Testis (tissue), 5 donors: ENCODE measurements at places on chromosomes 2 and 18. TPM values are rescaled to one million over a fixed set of nuclear protein-coding genes. Genes with fewer than 3 reads are reported as not detected.

The EHD3 gene
- 3.5 TPM for polyA plus RNA-seq

The DSC2 gene
- 2.7 TPM for polyA plus RNA-seq

The SCYGR4 gene
- not detected for polyA plus RNA-seq

The ARHGAP25 gene
- polyA plus RNA-seq, result 8.2 TPM

The CCDC74A gene
- polyA plus RNA-seq, result 124 TPM

The CENPA gene
- 5.8 TPM for polyA plus RNA-seq

The CCL20 gene
- 0.99 TPM for polyA plus RNA-seq

The FSHR gene
- polyA plus RNA-seq, result 8.8 TPM

The MAP3K20 gene
- 25.3 TPM for polyA plus RNA-seq

The AQP12A gene
- not detected for polyA plus RNA-seq

The TGFA gene
- 5.1 TPM for polyA plus RNA-seq

The LIPG gene
- 35.2 TPM for polyA plus RNA-seq

GRCh38 chr2:227818675-227819397 is 5.2 kb downstream of the CCL20 start:
- peak; percentile 14 for DNase-seq

DNA sequence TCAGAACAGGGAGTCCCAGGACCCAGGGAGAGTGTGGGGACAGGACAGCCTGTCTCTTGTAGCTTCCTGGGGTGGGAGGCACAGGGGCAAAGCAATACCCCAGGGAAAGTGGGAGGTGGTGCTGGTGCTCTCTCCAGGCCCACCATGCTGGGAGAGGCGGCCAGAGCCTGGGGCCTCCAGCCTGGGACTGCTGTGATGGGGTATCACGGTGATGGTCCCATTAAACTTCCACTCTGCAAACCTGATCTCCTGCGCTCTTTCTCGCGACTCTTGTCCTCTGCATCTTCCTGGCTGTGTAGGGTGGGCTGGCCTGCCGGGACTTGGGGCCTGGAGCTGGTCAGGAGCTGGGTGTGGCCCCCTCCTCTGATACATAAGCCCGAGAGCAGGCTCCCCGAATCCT is 8.0 kb upstream of the CAPN10 start:
- DNase-seq, result no peak

DNA sequence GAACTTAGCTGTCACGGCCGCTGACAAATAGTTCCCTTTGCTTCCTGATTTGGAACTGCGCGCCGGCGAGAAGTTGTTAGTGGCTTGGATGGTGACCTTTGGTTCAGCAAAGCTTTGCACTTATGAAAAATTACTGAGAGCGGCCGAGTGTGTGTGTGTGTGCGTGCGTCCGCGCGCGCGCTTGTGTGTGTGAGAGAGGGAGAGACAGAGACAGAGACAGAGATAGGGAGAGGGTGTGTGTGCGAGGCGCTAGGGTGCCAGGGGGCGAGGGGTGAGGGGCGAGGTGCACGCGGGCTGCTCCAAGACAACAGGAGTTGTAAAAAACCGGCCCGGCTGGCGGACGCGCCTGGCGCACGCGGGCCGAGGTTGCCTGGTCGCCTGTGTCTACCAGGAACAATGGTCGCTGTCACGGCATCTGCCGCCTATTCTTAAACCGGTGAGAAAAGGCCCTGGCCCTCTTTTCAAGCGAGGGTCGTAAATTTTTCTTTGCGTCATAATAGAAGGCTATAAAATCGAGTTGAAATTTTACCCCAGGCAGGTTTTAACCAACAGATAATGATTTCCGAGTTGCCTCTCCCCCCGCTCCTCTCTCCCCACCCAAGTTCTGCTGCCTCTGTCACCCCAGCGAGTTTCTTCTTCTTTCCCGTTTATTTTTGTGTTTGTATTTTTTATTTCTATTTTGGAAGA is 535 bp downstream of the HOXD3 start:
- no peak for DNase-seq

DNA sequence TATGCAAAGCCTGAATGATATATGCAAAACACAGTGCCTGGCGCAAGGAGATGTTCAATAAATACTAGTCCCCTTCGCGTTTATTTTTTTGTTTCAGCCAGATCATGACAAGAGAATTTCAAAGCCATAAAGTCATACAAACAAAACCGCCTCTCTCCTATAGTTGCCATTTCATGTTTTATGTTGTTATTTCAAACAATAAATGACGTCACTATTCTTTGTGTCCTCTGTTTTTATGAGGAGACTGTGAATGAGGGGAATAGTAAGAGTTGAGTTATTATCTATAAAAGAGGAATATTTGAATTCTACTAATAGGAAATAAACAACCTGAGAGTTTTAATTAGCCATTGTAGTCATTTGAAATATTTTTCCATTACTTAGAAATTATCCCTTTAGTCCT is 464.5 kb downstream of the THSD7B start:
- DNase-seq, result no peak

GRCh38 chr18:23279931-23280330 is 144.6 kb downstream of the CABLES1 start:
- no peak for DNase-seq

DNA sequence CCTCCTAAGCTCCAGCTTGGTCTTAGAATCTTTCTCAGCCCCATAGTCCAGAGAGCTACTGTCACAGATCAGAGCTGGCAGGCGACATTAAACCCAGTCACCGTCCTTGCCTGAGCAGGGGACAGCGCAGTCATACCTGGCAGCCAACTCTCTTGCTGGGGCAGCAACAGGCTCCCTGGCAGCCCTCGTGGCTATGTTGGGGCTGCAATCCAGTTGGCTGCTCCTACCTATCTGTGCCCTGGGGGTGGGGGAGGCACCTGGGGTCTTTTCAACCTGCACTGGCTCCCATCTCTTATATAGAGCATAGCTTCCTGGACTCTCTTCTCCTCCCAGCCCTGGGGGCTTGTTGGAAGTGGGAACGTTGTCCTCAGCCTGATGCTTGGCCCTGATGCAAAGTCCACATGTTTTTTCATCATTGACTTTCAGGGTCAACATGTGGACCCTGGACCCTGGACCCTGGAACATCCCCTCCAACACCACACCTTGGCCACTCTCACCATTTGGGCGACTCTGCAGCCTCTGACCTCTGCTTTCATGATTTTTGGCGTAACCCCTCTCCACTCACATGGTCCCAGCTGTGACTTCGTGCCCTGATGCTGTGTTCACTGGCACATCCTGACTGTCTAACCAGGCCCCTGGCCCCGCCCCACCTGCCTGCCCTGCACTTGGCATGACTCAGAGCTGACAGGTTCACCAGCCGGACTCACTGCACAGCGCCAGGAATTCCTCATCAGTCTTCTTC is 45.6 kb downstream of the ATOH8 start:
- DNase-seq, result no peak

GRCh38 chr2:23658466-23658942 is 268.4 kb downstream of the ATAD2B start:
- no peak for DNase-seq

DNA sequence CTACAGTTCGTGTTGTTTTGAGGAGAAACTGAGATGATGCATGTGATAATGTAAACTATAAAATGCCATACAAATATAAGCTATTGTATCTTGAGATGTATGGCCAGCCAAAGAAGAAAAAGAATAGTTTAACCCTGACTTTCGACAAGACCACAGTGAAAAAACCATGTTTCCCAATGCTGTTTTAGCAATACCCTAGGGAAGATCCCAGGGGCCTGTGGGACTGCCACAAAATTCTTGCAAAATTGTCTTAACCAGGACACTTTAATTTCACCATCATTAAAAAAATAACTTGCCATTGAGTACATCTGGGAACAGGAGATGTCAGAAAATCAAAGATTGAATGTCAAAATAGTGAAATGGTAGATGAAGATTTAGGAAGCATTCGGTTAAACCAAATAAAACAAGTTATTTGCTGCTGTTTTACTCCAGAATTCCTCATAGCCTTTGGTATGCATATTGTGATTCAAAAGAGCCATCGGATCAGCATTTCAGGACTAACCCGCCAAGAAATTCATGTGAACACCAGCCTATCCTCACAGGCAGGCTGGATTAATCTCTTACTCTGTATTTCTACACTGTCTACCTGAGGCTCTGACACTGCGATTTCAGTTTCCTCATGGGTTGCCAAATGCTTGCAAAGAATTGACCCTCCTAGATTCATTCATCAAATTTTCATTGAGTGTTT is 49.0 kb upstream of the SP3 start:
- no peak for DNase-seq

DNA sequence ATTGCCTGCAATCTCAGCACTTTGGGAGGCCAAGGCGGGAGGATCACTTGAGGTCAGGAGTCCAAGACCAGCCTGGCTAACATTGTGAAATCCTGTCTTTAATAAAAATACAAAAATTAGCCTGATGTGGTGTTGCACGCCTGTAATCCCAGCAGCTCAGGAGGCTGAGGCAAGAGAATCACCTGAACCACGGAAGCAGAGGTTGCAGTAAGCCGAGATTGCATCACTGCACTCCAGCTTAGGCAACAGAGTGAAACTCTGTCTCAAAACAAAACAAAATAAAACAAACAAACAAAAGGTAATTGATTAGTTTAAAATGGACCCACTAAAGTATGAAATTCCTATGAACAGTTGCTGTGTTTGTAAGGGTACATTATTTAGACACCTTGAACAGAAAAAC is 39.8 kb downstream of the CDH7 start:
- DNase-seq, result no peak

DNA sequence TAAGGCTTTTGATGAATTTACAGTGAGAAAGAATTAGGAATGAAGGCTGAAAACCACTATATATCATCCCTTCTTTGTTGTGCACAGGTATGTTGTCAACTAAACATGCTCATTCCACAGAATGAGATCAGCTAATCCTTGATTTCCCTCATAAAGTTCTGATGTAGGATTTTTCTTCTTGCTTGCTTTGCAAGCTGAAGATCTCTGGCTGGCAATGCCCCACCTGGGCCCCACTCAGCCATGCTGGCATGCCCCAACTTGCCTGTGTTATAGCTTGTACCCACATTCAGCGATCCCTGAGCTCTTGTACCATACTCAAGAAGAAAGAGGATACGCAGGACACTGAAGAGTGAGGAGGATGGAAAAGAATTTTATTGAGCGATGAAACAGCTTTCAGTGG is 18.0 kb upstream of the SERPINB11 start:
- no peak for DNase-seq

- DNase-seq, result peak; percentile 56
Observed at GRCh38 chr2:176123411-176124109, 1.0 kb downstream of the HOXD9 start.

GRCh38 chr2:235570256-235570655 is 76.4 kb downstream of the AGAP1 start:
- DNase-seq, result no peak

DNA sequence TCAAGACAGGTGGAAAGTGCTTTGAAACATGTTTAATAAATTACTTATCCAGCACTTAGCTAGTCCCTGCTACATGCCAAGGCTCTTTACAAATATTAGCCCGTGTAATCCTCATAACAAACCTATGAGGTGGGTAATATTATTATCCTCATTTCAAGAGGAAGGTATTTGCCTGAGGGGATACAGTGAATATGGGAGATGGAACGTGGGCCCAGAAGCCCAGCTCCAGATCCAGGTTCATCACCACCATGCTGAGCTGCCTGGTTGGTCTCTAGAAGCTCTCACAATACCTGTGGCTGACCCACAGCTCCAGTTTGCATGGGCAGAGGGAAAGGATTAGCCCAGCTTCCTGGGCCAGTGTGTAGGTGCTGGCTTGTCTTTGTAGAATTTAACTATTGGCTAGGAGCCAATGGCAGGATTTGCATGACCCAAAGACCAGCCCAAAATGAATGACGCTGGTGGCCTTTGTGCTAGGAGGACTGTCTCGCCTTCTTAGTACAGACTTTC is 61.6 kb upstream of the ATP8B1 start:
- no peak for DNase-seq

DNA sequence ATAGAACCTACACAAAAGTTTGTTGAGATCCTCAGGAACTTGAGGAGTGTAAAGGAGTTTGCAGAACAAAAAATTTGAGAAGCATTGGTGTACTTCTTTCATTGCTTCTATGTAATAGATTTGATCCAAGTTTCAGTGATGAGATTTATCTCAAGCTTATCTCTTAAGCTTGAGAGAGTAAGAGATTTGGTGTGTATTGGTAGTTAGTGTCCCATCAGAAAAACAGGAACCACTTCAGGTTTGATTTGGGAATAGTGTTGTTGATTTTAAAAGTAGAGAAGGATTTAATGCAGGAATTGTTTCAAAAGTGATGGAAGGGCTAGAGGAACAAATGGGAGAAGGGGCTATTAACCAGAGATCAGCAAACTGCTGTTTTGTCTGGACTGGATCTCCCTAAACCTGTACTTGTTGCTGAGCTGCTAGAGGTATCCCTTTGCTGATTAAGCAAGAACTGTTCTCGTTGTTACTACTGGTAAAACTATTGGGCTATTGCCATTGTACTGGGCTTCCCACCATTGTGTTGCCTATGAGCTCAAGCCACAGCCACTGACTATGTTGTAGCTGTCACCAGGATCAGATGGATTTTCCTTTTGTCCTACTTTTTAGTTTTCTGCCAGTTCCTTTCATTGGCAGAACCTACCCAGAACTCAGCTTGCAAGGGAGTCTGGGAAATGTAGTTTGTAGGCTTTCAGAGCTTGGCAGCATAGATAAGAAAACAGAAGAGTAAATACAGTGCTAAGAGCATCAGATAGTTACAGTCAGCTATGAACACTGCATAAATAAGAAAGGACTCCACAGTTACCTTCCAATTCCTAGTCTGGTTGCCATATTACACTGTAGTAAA is 39.3 kb downstream of the RAB10 start:
- no peak for DNase-seq

DNA sequence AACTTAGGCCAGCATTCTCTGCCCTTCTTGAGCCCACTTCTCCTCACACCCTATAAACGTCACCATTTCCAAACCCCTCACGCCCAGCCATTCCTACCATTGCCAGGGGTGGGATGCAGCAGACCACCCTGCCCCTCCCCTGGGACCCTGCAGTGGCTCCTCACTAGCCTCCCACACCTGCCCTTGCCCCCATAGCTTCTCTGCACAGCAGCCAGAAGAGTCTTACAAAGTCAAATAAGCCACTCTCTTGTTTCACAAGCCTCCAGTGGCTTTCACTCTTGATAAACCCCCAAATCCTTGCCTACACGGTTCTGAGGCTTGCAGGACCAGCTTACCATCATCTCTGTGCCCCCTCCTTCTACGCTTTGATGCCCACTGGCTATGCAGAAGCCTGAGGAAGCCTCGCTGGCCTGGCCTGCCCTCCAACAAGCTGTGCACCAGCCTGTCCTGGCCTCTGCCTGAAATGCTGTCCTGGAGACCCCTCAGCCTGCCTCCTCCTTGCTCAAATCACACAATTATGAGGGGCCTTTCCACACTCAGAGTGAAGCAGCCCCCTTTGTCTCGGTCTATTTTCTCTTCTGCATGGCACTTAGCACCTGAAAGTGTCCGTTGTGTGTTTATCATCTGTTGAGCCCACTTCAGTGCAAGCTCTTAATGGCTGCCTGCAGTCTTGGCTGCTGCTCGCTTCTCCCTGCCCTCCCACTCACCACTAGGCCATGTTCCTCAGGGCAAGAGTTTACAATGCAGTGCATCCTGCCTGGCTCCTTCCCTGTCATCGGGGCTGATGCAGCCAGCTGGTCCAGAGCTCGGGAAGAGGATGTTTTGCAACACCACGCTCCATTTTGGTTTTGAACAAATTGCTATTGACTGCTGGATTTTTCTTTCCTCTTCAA is 82.6 kb upstream of the RGPD5 start:
- no peak for DNase-seq
